Fibroblast of mammary gland (primary cell): ENCODE measurements at places on chromosomes 2 and 18.

DNA sequence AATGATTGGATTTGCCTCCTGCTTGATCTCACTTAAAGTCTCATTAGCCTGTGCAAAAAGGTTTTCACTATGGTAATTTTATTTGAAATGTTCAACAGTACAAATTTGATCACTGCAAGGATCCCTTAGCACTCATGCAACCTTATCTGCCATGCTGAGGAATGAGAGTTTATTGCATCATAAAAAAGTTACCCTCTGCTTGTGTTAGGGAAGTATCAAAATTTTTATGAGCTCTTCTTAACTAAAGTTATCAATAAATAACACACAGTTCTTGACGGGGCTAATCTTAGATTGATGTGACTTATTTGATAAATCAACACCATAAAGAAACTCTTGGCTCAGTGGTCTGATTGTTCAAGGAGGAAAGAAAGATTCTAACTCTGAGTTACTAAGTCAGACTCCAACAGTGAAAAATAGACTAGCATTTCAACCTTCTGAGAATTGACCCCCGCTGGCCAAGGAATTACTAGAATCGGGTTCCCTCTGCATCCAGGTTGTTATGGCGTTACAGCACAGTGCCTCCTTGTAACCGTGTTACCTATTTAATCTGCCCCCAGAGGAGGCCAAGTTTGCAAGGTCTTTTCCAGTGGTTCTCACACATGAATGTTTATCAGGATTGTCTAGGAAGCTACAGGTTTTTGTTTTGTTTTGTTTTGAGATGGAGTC lies 259.7 kb downstream of the CDCA7 start:
- no peak for DNase-seq

DNA sequence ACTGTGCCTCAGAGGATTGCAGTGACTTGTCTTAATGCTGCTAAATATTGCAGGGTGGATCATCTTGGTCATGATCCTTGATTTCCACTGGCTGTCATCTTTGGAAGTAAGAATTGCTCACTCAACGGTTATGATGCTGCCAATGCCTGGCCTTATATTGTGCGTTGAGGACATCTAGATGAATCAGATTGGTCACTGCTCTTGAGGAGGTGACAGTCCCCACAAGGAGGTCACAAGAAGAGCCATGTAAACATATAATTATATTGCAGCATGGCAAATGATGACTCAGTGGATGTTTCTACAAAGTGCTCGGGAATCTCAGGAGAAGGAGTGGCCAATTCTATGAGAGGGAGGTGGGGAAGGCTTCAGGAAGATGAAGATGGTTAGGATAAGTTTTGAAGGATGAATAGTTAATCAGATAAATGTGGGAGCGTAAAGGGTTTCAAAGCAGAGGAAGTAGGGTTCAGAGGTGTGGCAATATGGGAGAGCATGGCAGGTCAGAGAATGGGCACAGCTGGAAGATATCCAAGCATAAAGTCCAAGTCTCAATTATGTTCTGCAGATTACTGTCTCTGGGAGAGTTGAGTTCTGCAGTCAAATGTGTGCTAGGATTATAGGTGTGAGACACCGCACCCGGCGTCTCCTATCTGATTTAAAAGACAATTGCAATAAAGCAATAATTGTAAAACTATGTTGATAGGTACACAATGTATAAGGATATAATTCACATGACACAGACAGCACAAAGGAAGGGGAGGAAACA lies 21.3 kb upstream of the TMEM131 start:
- DNase-seq, result no peak

DNA sequence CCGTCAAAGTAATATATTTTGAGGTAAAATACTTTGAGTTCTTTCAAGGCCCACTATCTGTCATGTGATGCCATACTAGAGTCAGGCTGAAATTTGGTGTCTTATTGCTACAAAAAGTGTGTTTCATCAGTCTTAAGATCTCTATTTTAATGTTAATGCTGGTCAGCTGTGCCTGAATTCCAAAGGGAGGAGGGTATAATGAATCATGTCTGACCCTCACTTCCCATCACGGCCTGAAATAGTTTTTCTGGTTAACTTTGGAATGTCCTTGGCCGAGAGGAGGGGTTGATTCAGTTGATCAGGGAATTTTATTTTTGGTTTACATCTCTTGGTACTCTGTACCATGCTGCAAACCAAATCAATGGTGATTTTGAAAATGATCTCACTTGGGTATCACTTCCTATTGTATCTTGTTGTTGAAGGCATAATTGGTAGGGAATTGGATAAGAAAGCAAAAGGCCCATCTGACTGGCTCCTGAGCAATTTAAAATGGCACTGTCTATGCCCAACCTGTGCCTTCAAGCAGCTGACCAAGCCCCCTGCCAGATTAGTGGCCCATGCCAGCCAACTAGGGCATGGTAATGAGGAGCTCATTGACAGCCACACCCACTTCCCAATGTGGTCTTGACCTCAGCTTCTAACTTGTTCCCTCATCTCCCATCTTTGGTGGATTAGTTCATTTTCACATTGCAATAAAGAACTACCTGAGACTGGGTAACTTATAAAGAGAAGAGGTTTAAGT lies 6.1 kb upstream of the SLC35F5 start:
- DNase-seq, result peak; percentile 88

DNA sequence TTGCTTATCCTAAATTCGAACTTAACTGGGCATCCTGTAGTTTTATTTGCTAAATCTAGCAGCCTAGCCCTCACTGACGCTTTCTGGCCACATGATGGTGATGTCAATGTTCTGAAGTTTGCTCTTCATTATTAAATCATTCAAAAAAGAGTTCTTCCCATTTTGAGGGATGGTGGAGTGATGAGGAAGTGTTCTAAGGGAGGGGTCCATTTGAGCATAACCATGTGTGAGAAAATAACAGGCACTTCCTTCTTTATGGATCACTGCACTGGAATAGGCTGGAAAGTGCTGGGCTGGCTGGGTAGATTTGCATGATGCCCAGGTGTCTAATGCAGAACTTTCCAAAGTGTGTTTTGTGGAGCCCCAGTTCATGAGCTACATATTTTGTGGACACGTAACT lies 74.2 kb downstream of the TNFRSF11A start:
- DNase-seq, result no peak

- no peak for DNase-seq
These were observed 254.5 kb downstream of the DSEL start for GRCh38 chr18:67261931-67262552.

DNA sequence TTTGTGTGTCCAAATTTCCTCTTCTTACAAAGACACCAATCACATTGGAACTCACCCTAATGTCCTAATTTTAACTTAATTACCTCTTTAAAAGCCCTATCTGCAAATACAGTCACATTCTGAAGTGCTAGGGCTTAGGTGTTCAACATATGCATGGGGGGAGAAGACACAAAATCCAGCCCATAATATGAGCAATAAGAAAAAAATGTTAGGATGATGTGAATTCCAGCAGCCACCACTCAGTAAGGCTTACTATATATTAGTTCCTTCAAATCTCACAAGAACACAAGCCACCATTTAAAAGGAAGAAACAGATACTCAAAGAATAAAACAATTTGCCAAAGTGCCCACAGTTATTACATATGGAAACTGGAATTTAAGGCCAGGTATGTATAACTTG lies 285.7 kb downstream of the EPHA4 start:
- no peak for DNase-seq

DNA sequence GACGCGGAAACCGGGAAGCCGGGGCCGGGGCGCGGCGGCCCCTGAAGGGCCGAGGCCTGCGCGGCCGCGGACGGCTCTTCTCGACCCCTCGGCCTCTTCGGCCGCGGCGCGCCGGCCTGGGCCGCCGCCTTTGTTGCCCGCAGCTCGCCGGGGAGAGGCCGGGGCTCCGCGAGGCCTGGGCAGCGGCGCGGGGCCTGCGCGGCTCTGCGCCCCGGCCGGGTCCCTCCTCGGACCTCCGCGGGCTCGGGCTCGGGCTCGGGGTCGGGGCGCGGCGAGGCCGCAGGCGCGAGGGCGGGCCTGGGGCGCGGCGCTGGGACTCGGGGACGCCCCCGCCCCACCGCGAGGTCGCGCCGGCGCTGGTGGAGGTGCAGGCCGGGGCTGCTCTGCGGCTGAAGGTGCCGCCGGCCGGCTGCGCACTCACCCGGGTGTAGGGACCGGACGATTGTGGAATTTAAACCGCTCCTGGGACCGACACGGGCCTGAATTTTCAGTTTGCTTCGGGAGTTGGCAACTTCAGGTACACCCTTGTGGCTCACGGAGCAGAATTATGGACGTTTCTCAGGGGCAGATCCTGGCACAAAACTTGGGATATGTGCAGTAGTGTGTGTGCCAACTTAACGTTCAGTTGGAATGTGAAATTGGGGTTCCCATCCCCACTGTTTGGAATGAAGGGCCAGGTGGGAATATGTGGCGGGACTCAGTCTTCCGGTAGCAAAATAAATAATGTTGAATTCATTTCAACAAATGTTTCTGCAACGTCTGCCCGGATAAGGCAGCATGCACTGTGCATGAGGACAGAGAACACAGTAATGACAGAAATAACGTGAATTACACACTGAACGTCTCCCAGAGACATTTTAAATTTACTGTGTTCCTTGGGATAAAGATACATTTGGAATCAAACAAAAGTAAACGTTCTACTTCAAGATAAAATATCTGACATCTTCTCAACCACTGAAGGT lies 787 bp downstream of the SOCS6 start:
- DNase-seq, result no peak

GRCh38 chr18:13137670-13138419 lies 80.7 kb upstream of the LDLRAD4 start:
- peak; percentile 84 for DNase-seq
